ENCODE measurements at places on chromosomes 13 and 19. TPM values are rescaled to one million over a fixed set of nuclear protein-coding genes. Genes with fewer than 3 reads are reported as not detected.

MBD3L4 gene
- not detected for total RNA-seq

ZNF227 gene
- total RNA-seq: 16.7 TPM

ZNF574 gene
- 12.5 TPM for total RNA-seq

GRCh38 chr13:26719356-26719945 lies 41.1 kb downstream of the GPR12 start:
- no peak for ATAC-seq

DNA sequence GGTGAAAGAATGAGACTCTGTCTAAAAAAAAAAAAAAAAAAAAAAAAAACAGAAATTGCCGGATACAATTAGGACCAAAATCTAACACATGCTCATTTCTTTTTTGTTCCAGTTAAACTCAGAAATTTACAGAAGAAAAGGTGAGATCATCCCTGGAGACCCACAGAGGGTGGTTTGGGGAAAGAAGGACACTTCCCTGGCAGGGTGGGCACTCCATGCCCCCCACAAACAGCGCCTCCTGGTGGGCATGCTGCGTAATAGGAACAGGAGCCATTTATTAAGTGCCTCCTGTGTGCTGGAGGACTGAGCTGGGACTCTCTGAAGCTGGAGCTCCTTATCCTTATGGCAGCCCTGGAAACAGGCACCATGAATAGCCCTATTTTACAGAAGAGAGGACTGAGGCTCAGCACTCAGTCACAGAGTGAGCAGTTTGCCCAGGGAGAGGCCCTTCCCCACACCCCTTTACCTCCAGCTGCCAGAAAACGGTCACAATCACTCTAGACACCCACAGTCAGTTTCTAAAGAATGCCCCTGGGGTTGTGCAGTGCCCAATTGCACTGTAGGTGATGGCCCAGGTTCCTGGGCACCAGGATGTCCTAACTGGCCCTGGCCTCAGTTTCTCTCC lies 10.1 kb downstream of the C19orf38 start:
- peak; percentile 55 for ATAC-seq

GRCh38 chr19:46821512-46822409 lies 28.9 kb downstream of the AP2S1 start:
- ATAC-seq: peak; percentile 78

PCSK4 gene
- 2.4 TPM for total RNA-seq

- ATAC-seq: no peak
These were observed 9.6 kb upstream of the SUCLA2 start for GRCh38 chr13:48010698-48011097.

- peak; percentile 24 for ATAC-seq
These were observed 494.3 kb downstream of the COG6 start for GRCh38 chr13:40149611-40150274.

- no peak for ATAC-seq
These were observed 118.5 kb upstream of the GPC6 start for GRCh38 chr13:93108111-93108601.

DNA sequence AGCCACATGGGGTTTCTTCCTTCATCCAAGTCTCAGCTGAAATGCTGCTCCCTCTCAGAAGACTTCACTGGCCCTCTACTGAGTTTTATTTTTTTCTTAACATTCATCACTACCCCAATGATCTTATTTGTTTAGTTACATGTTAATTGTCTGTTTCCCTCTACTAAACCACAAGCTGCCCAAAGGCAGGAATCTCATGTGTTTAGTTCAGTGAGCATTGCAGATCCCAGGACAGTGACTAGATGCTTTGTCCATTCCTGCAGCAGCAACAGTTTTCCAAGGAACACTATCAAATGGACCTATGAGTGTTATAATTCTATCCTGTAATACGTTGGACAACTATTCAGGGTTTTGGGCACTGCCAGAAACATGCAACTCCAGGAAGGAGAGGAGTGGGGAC lies 93.1 kb downstream of the RNASEH2B start:
- no peak for ATAC-seq

DNA sequence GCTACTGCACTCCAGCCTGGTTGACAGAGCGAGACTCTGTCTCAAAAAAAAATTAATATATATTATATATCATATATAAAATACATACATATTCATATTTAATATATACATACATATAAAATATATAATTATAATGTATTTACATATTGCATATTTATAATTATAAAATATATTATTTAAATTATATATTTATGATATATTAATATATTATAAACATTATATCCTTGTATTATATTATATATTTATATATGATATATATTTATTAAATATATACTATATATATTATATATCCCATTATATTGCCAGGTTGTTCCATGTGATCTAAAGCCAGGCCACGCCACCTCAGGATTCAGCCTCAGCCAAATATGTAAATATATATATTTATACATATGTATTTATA lies 9.7 kb downstream of the BRME1 start:
- ATAC-seq: no peak

- no peak for ATAC-seq
These were observed 15.5 kb downstream of the MCF2L start for GRCh38 chr13:112984501-112984900.

DNA sequence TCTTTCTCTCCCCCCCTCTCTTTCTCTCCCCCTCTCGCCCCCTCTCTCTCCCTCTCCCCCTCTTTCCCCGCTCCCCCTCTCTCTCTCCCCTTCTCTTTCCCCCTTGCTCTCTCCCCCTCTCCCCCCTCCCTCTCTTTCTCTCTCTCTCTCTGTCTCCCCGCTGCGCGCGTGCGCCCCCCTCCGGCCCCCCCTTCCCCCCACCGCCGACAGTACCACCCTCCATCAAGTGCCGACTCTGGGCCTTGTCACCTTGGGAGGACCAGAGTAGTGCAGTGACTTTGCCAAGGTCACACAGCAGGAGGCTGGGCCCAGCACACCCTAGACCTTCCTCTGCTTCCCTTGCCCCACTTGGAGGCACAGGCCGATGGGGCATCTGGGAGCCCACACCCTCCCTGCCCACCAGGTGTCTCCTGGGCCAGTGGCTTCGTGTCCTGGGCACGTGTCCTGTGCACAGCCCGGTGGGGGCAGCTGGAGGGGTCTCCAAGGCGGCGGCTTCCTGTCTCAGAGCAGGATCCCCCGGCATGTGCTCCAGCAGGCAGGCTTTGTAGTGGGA lies 121.6 kb downstream of the KDM4B start:
- no peak for ATAC-seq

DNA sequence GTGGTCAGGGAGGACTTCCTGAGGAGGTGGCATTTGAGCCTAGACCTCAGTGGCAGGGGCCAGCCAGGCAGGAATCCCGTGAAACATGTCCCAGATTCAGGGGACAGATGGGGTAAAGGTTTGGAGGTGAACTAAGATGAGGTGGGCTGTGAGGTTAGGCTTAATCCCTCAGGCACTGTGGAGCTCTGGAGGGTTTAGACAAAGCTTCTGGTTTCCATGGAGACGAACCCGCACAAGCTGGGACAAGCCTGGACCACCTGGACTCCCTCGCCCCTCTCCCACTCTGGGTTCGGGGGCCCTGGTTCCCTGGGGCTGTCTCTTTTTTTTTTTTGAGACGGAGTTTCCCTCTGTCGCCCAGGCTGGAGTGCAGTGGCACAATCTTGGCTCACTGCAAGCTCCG lies 15.7 kb downstream of the TJP3 start:
- no peak for ATAC-seq

PEPD gene
- total RNA-seq: 33.1 TPM

DNA sequence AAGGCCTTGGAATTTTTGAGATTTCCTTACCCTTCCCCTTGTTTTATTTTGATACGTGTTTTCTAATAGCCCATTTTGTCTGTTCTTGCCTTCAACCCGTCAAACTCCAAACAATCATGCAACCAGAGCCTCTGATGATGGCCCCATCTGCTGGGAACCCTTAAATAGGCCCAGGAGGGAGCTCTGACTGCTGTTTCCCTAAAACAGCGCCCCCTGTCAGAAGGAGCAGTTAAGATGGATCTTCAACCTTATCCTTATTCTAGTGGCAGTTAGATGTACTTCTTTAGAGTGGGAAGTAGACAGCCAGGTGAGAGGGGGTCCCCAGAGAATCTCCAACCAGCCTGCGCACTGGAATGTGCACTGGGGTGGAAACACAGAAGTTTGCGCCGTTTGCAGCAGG lies 1031.0 kb upstream of the PCDH9 start:
- no peak for ATAC-seq

HSD17B14 gene
- total RNA-seq: 1.6 TPM

GRCh38 chr19:12698138-12698537 lies 1.7 kb upstream of the FBXW9 start:
- ATAC-seq: no peak

IGFL3 gene
- total RNA-seq: not detected

MYO1F gene
- 134 TPM for total RNA-seq

RTBDN gene
- not detected for total RNA-seq

STAP2 gene
- total RNA-seq: 13.3 TPM

DNA sequence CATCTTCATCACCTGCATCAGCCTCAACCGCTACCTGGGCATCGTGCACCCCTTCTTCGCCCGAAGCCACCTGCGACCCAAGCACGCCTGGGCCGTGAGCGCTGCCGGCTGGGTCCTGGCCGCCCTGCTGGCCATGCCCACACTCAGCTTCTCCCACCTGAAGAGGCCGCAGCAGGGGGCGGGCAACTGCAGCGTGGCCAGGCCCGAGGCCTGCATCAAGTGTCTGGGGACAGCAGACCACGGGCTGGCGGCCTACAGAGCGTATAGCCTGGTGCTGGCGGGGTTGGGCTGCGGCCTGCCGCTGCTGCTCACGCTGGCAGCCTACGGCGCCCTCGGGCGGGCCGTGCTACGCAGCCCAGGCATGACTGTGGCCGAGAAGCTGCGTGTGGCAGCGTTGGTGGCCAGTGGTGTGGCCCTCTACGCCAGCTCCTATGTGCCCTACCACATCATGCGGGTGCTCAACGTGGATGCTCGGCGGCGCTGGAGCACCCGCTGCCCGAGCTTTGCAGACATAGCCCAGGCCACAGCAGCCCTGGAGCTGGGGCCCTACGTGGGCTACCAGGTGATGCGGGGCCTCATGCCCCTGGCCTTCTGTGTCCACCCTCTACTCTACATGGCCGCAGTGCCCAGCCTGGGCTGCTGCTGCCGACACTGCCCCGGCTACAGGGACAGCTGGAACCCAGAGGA lies 2.6 kb downstream of the P2RY11 start:
- no peak for ATAC-seq

- ATAC-seq: no peak
These were observed 149.0 kb upstream of the ZNF536 start for GRCh38 chr19:30222992-30223865.

SARS2 gene
- 49.3 TPM for total RNA-seq

GRCh38 chr13:37094840-37095239 lies 10.6 kb downstream of the CSNK1A1L start:
- ATAC-seq: no peak

- no peak for ATAC-seq
These were observed 131.0 kb downstream of the KLF5 start for GRCh38 chr13:73189776-73190175.

- ATAC-seq: peak; percentile 18
These were observed 15.6 kb upstream of the NANOS3 start for GRCh38 chr19:13861392-13861713.

- no peak for ATAC-seq
These were observed 402.9 kb downstream of the HS6ST3 start for GRCh38 chr13:96492766-96493165.

DNA sequence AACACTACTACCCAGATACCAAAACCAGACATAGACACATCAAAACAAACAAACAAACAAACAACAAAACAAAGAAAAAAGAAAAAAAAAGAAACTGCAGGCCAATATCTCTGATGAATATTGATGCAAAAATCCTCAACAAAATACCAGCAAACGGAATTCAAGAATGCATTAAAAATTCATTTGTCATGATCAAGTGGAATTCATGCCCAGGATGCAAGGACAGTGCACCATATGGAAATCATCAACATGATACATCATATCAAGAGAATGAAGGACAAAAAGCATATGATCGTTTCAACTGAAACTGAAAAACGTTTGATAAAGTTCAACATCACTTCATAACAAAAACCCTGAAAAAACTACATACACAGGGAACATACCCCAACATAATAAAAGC lies 48.9 kb upstream of the CEACAM21 start:
- no peak for ATAC-seq

- no peak for ATAC-seq
These were observed 17.4 kb downstream of the NALCN start for GRCh38 chr13:101398920-101399319.

GRCh38 chr13:27796544-27797227 lies 4.4 kb downstream of the GSX1 start:
- ATAC-seq: no peak

- no peak for ATAC-seq
These were observed 52.0 kb downstream of the DPF1 start for GRCh38 chr19:38172001-38172400.
